Activated gamma-delta T cell treated with Interleukin-2 at 50 U/mL for 16 hours (primary cell): ENCODE measurements at places on chromosomes 1 and 21.
A peak's percentile ranks its signal among the peaks of the same experiment; 100 is the strongest.

- peak; percentile 84 for DNase-seq
Measured at GRCh38 chr1:234772345-234773147, 162.6 kb upstream of the IRF2BP2 start.

DNA sequence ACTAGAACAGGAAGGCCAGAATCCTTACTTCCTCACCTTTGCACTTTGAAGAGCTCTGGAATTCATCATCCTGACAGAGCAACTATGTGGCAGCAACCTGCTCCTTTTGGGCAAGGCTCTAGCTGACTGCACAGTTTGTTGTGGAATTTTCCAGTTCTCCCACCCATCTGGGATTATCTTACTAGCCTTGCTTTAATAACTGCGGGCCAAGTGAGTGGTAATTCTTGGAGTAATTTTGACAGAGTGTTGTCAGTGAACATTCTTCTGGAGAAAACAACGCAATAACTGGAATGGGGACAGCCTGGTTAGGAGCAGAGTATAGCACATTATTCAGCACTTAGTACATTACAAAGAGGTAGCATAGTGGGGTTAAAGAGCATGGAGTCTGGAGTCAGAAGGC is 75.3 kb downstream of the NTMT2 start:
- DNase-seq, result no peak

GRCh38 chr1:57506941-57507340 is 83.1 kb upstream of the DAB1 start:
- no peak for DNase-seq

DNA sequence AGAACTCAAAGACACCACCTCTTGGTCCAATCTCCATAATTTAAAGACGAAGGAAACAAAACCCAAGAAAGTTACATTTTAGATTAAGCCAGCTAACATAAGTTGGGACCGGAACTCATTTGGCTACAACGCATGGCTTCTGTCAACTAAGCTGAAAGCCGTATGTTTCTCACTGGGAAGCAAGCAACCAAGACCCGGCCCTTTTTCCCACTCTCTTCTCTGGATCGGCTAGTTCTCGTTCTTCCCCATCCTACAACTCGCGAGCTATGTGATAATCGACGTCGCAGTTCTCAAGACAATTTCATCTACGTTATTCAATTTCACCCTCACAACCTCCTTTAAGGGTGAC is 601 bp downstream of the CCT8 start:
- DNase-seq, result no peak

DNA sequence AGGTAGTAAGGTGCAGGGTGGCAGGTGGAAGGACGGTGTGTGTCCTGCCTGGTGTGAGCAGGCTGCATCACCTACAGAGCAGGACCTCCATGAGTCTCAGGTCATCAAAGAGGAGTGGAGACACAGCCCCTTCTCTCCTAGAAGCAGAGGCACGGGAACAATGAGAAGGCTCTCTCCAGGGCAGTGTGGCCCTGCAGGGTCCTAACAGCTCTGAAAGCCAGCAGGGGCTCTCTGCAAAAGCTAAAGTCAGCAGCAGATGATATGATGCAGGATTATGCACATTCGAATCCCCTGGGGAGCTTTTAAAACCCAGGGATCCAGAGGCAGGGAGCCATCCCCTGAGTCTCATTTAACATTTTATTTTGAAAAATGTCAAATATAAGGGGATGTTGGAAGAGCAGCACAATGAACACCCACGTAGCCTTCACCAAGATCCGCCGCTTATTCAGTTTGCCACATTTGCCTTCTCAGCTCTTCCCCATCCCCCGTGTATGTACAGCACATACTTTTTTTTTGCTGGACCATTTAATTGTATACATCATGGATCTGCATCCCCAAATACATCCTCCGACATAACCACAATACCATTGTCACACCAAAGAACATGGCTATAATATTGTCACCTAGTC is 88.1 kb downstream of the CNIH3 start:
- DNase-seq, result no peak

GRCh38 chr21:42474043-42474831 is 21.8 kb downstream of the RSPH1 start:
- DNase-seq, result no peak

- no peak for DNase-seq
Measured at GRCh38 chr1:109133815-109134214, 19.9 kb downstream of the ELAPOR1 start.

GRCh38 chr21:14603202-14603601 is 57.1 kb upstream of the SAMSN1 start:
- DNase-seq, result no peak

DNA sequence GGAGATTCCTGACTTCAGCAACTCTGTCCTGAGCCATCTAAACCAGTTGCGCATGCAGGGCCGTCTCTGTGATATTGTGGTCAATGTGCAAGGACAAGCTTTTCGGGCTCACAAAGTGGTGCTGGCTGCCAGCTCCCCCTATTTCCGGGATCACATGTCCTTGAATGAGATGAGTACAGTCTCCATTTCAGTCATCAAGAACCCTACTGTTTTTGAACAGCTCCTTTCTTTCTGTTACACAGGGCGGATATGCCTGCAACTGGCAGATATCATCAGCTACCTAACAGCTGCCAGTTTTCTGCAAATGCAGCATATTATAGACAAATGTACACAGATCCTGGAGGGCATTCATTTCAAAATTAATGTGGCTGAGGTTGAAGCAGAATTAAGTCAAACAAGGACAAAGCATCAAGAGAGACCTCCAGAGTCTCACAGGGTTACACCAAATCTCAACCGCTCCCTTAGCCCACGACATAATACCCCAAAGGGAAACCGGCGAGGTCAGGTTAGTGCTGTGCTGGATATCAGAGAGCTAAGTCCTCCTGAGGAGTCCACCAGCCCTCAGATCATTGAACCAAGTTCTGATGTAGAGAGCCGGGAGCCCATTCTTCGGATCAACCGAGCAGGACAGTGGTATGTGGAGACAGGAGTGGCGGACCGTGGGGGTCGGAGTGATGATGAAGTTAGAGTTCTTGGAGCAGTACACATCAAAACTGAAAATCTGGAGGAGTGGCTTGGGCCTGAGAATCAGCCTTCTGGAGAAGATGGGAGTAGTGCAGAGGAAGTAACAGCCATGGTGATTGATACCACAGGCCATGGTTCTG is 2.3 kb downstream of the ZBTB37 start:
- no peak for DNase-seq

DNA sequence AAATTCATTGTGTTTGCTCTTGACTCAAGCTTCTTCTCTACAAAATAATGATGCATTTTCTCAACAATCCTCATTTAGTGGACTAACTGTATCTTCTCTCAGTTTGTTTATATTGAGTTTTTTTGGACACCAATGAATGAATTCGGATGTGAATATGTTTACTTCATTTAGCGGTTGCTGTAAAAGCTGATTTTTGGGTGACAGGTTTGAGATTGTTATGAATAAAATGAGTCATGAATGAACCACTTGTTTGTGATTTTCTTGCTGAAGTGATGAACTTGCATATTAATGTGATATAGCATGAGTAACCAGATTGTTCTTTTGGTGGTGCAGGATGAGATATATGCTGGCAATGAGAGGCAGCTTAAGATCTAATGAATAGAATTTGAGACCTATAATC is 3.1 kb downstream of the DNM3 start:
- no peak for DNase-seq

DNA sequence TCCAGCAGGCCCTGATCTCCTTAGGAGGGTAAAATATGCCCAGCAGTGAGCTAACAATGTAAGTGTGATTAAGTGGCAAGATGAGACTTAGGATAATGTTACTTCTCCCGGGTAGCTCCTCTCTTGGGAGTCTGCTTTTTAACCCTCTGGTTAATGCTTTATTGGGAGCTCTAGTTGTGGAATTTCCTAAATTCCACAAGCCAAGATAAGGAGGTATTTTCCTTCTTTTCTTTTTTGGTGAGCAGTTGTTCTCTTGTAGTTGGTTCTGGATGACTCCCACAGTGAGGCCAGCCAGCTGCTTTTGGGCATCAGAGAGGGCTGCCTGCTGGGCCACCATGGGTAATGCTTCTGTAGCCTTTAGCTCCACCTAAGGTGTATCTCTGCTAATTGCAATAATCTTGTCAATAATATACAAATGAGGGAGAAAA is 19.3 kb downstream of the C1orf52 start:
- no peak for DNase-seq

GRCh38 chr1:178646821-178647220 is 78.2 kb upstream of the RALGPS2 start:
- DNase-seq, result no peak

DNA sequence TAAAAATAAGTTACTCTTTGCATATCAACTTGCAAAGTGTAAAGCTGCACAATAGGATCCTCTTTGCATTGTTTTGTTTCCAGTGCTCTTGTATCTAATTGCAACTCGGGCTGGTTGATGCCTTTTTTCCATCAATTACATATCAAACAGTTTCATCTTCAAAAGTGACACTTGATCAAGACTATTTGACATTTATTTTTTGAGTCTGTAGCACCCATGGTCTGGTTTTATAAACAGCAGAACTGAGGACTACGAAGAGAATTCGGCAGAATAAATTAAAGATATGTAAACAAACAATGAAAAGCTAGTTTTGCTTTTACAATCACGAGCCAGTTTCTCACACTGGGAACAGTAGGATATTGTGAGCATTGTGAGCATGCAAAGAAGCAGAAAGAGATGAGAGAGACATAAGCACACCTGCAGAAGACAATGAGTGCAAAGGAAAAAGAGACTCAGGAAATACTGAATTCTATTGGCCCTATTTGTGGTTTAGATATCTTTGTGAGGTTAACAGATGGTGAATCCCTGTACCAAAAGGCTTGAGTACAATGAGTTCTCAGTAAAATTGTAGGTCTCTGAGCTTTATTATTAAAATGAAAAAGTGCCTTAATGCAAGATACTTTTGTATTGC is 45.4 kb downstream of the RPL5 start:
- no peak for DNase-seq

- DNase-seq, result no peak
Measured at GRCh38 chr21:25453524-25453923, 153.8 kb downstream of the MRPL39 start.

DNA sequence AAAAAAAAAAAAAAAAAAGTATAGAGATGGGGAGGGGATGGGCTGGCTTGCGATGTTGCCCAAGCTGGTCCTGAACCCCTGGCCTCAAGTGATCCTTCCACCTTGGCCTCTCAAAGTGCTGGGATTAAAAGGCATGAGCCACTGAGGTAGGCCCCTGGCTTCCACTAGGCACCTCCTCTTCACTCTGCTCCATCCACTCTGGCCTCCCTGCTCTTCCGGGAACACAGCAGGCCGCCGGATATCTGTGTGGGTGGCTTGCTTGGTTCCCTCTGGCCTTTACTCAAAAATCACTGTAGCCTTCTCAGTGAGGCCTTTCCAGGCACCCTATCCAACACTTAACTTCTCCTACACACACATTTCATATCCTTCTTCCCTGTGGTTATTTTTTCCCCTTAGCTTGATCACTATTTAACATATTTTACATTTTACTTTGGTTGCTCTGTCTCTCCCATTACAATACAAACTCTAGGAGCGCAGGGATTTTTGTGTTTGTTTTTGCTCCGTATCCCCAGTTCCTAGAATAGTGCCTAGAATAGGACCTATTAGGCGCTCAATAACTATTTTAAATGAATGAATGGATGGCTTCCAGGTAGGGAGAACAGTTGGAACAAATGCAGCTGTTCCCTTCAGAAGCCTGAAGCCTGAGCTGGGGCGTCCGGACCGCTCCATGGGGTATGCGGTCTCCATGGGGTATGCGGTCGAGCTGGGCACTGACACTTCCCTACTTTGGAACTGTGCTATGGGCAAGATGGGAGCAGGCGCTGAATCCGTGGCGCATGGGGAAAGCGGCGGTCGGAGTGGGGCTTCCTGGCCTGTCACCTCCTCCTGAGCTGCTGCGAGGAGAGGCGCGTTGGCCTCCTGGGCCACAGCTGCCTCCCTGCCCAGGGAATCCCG is 46.7 kb downstream of the H3-3A start:
- no peak for DNase-seq

DNA sequence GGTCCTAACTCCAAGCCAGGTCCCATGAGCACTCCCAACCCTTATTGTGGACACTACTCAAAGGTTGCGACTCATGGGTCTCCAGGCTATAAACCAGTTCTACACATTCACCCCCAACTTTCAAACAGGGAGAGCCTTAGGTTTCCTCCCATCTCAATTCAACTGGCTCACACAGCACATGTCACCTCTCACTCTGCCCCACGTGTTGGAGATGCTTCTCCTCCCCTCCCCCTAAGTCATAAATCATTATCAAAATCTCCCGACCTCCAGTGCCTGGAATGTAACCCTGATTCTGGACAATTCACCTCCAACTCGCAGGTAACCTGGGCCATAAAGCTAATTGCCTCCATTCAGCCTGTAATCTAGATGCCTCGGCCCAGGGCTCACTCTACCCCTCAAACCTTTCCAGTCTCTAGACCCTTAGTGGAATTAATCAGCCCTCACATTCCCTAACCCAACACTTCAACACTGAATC is 595 bp downstream of the AK2 start:
- DNase-seq, result no peak

- DNase-seq, result no peak
Measured at GRCh38 chr21:31370893-31371544, 27.0 kb upstream of the TIAM1 start.

GRCh38 chr1:209435654-209436566 is 147.6 kb upstream of the CAMK1G start:
- DNase-seq, result no peak

- DNase-seq, result no peak
Measured at GRCh38 chr1:37667023-37667671, 25.2 kb upstream of the CDCA8 start.

GRCh38 chr1:202349206-202349928 is 868 bp downstream of the PPP1R12B start:
- DNase-seq, result no peak

DNA sequence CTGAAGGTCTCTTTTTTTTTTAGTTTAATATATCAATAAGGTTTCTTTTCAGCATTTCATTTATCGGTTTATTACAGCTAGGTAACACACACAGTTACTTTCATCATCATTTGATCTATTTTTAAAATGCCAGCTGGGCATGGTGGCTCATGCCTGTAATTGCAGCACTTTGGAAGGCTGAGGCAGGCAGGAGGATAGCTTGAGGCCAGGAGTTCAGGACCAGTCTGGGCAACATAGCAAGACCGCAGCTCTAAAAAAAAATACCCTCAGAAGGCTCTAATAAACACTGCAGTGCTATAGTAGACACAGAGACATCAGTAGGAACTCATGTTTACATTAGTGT is 48.5 kb upstream of the VAMP3 start:
- no peak for DNase-seq

DNA sequence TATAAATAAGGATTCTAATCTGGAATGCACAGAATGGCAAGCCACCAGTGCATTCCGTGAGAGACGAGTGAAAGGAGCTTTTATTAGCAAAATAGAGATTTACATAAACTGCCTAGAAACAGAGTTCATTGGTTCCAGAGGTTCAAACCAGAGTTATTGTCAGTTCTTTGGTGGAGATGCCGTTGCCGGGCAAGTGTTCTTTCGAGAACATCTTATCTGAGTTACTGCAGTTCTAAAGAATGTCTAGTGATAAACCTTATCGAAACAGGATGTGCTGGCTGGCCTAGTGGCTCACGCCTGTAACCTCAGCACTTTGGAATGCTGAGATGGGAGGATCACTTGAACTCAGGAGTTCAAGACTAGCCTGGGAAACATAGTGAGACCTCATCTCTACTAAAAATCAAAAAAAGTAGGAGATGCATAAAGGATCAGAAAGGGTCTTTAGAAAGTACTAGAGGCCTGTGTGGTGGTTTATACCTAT is 19.9 kb upstream of the EVI5 start:
- no peak for DNase-seq

GRCh38 chr1:218371927-218372672 is 27.0 kb downstream of the TGFB2 start:
- no peak for DNase-seq

- DNase-seq, result no peak
Measured at GRCh38 chr1:239250353-239251035, 135.9 kb upstream of the CHRM3 start.
